Testis (tissue), 5 donors: ENCODE measurements at places on chromosomes 2 and 18.

DNA sequence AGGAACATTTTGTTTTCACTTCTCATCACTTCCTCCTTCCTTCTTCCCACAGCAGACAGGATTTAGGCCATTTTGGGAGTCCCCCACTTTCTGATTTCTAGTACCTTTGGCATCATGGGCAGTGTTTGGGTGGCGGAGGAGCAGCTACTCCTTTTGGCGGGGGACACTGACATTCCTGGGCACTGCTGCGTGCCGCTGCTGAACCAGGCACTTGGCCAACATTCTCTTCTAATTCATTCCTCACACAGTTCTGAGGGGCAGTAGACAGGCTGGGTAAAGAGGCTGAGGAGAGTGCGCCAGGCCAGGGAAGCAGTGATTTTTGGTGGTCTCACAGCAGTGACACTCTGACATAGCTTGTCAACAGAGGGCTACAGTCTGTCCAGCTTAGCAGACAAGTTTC is 270.2 kb downstream of the LOXHD1 start:
- DNase-seq = peak; percentile 23

- DNase-seq = no peak
Observed at GRCh38 chr18:5662586-5663090, 118.8 kb upstream of the EPB41L3 start.

DNA sequence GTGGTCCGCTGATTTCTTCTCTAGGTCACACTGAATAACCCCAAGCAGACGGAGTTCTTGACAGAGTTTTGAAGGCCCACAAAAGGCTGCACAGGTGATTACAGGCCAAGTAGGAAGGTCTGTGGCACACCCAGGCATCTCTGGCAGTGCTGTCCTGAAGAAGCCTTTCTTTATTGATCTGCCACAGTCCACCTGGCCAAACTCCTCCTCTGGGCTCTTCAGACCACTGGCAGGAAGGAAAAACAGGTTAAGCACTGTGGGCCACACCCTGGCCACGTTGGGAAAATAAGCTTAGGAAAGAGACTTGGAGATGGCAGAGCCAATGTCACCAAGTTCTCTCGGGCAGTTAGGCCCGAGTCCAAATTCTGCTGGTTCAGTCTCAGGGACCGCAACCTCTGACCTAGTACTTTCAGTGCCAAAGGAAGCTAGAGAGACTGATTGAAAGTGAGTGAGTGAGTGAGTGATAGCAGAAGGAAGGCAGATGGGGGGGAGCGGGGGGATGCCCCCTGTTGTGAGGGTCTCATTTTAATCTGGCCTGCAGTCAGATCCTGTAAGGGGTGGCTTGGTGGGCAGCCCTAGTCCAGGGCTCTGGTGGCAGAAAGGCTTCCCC is 102.9 kb downstream of the TGFA start:
- no peak for DNase-seq

GRCh38 chr2:85265304-85265703 is 62.5 kb downstream of the TGOLN2 start:
- DNase-seq = peak; percentile 64

- no peak for DNase-seq
Observed at GRCh38 chr2:95294579-95295250, 2.4 kb upstream of the KCNIP3 start.

DNA sequence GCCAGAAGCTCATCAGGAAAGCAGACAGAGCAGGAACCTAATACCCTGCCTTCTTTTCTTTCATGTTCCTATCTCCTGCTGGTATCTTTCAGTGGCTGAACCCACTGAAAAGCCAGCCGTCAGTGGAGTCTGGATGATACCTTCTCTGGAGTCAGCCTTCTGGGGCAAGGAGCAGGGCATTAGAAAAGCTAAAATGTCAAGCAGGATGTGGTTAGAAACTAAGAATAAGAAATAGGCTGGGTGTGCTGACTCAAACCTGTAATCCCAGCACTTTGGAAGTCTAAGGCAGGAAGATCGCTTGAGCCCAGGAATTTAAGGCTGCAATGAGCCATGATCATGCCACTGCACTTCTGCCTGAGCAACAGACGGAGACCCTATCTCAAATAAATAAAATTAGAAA is 642.0 kb upstream of the FSHR start:
- DNase-seq = no peak

DNA sequence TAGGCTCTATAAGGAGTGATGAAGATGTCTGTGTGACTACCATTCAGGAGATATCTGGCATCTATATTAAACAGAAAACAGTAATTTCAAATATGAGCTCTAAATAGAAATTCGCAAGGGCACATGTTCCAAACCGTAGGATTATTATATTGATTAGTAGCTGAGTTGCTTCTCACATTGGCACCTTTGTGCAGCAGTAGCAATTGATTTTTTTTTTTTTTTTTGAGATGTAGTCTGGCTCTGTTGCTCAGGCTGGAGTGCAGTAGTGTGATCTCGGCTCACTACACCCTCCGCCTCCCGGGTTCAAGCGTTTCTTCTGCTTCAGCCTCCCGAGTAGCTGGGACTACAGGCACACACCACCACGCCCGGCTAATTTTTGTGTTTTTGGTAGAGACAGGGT is 12.4 kb downstream of the BIRC6 start:
- DNase-seq = no peak

DNA sequence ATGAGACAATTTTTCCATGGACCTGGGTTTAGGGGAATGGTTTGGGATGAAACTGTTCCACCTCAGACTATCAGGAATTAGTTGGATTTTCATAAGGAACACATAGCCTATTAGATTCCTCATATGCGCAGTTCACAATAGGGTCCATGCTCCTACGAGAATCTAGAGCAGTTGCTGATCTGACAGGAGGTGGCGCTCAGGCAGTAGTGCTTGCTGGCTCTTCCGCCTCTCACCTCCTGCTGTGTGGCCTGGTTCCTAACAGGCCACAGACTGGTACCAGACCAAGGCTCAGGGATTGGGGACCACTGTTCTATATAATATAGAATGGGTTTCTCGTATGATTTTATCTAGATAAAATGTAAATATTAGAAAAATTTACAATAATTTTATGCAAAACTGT is 338.7 kb downstream of the CPS1 start:
- DNase-seq = no peak

- DNase-seq = no peak
Observed at GRCh38 chr2:227701556-227701955, 16.3 kb downstream of the SLC19A3 start.

DNA sequence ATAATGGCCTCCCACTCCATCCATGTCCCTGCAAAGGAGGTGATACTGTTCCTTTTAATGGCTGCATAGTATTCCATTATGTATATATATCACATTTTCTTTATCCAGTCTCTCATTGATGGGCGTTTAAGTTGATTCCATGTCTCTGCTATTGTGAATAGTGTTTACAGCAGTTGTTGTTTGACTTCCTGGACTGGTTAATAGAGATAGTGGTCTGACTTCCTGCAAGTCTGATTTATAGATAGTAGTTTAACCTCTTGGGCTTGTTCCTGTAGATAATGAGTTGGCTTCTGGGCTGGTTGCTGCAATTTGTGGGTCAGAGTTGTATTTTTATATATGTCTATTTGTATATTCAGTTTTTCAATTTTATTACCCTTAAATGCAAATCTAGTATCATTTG is 145.4 kb downstream of the ARL6IP6 start:
- DNase-seq = no peak

DNA sequence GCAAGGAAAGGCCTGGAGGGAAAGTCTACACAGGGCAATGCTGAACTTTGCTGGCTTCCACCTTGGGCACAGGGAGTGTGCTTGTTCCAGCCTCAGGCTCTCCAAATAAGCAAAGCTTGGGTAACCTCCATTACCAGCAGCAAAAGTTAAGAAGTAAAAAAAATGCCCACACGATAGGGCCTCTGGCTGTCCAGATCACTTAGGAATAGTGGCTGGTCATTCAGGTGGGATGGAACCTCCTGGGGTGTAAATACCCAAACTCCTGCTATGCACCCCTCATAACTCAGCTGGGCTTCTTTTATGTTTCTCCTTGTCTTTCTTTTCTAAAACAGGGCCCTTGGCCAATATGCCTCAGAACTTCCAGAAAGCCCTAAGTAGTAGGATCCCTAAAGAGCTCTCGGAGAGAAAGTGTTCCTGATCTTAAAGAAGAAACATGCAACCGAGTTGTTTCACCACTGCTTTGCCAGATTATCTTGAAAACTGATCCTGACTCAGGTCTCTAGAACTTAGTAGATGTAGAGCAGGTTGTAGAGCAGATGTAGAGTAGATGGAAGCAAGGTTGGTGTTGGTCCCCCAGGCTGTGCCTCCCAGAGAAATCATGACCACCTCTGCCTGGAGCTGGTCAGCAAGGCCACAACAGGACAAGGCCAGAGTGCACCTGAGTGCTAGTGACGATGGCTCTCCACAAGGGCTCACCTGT is 2.0 kb upstream of the OSR1 start:
- no peak for DNase-seq

DNA sequence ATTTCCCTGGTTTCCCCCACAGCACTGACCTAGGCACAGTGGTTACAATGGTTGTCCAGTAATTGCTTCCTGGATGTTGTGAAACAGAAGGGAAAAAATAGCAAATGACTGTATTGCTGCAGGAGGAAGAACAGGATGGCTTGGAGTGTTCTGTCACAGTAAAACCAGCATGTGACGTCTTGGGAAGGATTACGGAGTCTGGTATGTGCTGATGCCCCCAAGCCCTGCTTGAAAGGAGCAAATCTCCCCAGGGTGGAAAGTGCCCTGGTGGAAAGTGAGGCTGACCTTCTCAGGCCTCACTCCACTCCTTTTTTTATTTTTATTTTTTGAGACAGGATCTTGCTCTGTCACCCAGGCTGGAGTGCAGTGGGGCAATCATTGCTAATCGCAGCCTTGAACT is 7.8 kb downstream of the RAB11FIP5 start:
- no peak for DNase-seq

DNA sequence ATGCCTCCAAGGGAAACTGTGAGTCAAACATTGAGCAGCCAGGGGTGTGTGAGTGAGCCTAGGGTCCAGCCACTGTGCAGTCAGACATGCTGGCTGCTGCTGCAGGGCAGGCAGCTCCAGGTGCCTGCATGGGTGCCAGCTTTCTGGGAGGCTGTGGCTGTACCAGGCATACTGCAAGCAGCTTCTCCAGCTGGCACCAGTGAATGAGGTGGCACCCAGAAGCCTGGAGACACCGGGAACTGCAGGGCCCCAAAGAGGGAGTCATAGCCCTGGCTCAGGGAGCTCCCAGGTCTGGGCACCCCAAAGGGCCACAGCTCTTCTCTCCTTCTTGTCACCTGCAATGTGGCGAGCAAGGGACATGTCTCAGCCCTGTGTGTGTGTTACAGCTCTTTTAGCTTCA is 283.2 kb downstream of the RPRM start:
- DNase-seq = no peak

GRCh38 chr2:26453421-26454329 is 24.2 kb downstream of the OTOF start:
- no peak for DNase-seq

DNA sequence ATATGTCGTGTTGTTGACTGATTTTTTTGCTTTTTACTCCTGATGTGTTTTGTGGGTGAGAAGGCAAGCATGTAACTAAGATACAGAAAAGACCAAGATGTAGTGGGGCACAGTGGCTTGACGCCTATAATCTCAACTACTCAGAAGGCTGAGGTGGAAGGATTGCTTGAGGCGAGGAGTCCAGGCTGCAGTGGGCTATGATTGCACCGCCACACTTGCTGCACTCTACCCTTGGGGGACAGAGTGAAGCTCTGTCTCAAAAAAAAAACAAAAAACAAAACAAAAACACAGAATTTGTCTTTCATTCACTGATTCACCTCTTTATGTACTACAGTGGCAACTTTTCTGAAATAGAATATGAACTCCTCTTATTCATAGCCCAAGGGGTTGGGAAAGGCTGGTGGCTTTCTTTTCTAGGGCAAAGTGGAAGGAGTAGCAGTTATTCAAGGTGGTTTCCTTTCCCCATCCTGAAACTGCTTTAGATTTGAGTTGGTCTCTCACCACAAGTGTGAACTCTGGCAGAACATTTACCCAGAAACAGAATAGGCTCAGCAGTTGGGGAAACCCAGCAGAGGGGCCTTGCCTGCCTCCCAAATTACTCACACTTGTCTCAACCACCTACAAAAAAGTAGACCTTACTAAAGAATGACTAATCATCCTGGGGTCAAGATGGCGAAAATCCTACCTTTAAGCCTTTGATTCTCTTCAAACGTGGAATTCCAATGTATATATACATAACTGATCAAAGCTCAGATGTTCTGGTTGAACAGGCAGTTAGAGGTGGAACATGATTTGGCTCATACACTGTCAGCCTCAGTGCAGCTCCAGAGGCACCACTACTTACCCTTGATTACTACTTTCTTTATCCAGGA is 6.5 kb downstream of the TANK start:
- DNase-seq = no peak

GRCh38 chr2:207231106-207231865 is 65.5 kb upstream of the KLF7 start:
- no peak for DNase-seq

DNA sequence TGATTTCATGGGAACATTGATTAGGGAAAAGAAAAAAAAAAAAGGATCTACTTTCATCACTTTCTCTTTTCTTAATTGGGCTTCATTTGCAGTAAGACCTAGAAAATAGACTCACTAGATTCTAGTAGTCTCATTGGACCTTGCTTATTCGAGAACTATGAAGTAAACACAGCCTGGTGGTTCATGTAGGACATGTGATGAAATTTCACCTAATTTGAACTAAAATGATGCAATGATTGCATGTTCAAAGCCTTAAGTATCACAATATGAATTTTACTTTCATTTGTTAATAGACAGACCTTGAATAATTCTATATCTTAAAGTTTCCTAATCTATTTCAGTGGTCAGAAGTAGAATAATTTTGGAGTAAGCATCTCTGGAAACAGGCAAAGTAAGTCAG is 688.9 kb upstream of the NRXN1 start:
- no peak for DNase-seq

DNA sequence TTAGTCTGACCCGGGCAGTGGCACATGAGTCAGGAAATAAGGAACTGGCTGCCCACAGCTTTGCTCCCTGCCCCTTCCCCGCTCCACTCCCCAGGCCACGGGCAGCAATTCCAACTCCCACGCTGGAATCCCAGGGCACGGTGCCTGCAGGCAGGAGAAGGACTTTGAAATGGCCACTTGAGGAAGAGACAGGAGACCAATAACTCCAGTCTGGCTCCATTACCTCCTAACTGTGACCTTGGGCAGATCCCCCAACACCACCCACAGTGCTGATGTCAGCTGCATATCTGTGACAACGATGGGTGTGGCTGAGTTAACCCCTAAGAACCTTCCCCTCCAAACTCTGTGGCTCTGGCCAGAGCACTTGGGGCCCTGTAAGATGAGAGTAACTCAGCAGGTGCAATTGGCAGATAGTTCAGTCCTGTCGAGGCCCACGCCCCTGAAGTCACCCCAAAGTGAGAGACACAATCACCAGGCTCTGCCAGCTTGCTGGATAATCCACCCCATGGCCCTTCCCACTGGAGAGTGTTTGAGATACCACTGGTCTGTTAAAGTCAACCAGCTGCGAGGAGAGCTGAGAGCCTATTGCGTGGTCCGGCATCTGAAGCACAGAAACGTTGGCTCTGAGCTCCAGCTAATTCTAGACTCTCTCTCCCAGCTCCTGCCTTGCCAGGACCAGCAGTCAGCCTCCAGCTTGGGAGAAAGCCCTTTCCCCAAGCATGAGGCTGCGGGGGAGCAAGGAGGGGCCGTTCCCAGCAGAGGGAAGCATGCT is 175.2 kb downstream of the TNS1 start:
- peak; percentile 54 for DNase-seq

GRCh38 chr18:45044787-45045186 is 364.1 kb downstream of the SETBP1 start:
- no peak for DNase-seq
